ENCODE measurements at places on chromosomes 2 and 18. TPM values are rescaled to one million over a fixed set of nuclear protein-coding genes. Genes with fewer than 3 reads are reported as not detected.

ESPNL gene
- 0.18 TPM for total RNA-seq

COL3A1 gene
- total RNA-seq: 0.21 TPM

PDK1 gene
- total RNA-seq: 5.1 TPM

LBH gene
- total RNA-seq: 189 TPM

PARD3B gene
- total RNA-seq: 0.52 TPM

MC4R gene
- not detected for total RNA-seq

SATB2 gene
- 3.9 TPM for total RNA-seq

ANKRD53 gene
- total RNA-seq: 0.28 TPM

CAPN14 gene
- total RNA-seq: not detected

GEN1 gene
- total RNA-seq: 8.1 TPM

NEU2 gene
- not detected for total RNA-seq
